ENCODE measurements at places on chromosomes 6 and 20.

- DNase-seq: no peak
These were observed 312.3 kb downstream of the HAO1 start for GRCh38 chr20:7627734-7628663.

GRCh38 chr6:14858808-14859207 lies 387.1 kb upstream of the JARID2 start:
- no peak for DNase-seq

GRCh38 chr6:150702675-150703074 lies 103.0 kb downstream of the PLEKHG1 start:
- no peak for DNase-seq

DNA sequence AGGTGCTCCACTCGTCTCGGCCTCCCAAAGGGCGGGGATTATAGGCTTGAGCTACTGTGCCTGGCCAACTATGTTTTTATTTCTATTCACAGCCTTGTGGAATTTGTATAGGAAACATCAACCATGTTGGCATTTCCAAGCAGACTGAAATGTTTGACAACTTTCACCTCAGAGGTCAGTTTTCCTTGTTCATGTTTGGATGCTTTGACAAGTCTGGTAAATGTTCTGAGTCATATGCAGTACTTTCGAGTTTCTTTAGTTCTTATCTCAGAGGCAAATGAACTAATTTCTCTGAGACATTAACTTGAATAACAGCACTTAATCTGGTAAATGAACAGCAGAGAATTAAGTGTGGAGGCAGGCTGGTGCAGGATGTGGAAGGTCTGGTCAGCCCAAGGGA lies 373.4 kb upstream of the SYNCRIP start:
- no peak for DNase-seq

DNA sequence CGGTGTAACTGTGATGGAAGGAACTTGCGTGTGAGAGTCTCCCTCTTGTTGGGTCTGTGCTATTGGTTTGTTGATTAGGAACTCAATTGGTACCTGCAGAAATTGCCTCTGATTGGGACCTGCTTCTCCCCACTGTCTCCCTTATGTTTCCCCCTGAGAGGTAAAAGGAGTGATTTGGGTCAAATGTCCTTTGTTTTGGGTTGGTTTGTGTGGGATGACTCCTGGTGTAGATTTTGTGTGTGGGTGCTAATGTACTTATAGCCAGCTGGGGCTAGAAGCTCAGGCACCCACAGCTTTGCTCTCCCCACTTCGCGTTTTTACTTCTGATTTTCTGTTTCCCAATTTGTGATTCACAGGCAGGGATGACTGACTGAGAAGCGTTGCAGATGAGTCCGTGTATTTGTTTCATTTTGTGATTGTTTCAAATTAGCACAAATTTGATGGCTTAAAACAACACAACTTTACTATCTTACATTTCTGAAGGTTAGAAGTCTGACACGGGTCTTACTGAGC lies 79.1 kb downstream of the UTRN start:
- no peak for DNase-seq

- DNase-seq: no peak
These were observed 557.5 kb upstream of the NOX3 start for GRCh38 chr6:156013155-156013554.

DNA sequence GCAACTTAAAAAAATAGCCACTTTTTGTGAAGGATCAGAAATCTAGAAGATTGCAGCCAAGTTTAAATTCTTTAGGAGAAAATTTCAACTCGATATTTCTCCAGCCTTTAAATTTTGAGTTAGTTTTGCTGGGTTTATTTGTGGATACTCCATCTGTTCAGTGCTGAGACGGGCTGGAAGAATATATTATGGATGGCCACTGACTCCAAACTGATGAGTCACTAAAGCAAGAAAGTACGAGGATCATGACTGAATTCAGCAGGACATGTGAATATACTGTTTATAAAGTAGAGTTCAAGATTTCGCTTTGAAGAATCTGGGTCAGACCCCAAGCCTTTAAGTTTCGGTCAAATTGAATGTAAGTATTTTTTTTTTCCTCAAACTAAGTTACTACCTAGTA lies 199.5 kb downstream of the ADGRB3 start:
- no peak for DNase-seq

- no peak for DNase-seq
These were observed 2.1 kb downstream of the B4GALT5 start for GRCh38 chr20:49711667-49711987.

GRCh38 chr6:113208726-113209125 lies 648.4 kb upstream of the MARCKS start:
- no peak for DNase-seq

DNA sequence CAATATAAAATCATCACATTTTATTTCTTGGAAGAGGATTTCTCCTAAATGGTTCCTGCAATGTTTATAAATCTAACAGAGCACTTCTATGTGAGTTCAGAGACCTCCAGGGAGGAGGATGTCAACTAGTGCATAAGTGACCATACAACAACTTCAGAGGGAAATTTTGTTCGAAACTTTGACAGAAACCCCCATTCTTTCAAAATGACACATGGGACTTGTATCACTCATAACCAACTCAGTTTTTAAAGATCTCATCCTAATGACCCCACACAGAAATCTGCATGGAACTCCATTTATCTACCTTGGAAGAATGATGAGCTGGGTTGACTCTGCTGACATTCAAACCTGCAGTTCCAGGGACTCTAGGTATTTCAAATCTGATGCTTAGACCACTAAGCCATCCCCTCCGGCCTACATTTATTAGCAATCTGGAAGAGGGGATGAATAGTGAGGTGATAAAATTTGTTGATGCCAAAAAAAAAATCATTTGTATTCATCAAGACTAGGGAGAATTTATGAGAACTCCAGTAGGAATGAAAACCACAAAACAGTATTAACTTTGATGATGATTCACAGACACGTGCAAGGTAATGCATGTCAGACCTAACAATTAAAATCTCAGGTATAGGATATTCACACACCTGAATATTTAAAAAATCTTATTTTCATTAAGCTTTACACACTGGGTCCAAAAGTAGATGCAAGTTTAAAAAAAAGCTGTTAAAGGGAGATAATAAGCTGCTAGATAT lies 153.0 kb downstream of the REV3L start:
- DNase-seq: no peak

- DNase-seq: no peak
These were observed 50.9 kb upstream of the CCDC28A start for GRCh38 chr6:138722425-138723371.

DNA sequence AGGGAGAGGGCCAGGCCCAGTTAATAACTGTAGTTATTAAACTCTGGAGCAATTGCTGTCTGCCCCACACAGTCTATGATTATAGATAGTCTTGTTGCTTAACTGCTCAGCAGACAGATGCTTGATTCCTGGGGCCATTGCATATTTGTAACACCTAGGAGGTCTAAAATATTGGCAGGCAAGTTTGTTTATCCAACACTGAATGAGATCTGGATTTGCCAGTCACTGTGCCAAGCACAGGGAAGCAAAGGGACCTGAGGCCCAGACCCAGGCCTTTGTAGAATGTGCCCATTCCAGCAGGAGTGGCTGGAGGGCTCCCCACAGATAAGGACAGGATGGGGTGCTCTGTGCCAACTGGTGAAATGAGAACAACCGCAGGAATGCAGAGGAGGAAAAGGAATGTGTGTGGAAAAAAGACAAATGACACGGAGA lies 17.6 kb upstream of the ENTPD6 start:
- DNase-seq: no peak

- no peak for DNase-seq
These were observed 17.4 kb upstream of the SIRPB1 start for GRCh38 chr20:1637226-1637625.

DNA sequence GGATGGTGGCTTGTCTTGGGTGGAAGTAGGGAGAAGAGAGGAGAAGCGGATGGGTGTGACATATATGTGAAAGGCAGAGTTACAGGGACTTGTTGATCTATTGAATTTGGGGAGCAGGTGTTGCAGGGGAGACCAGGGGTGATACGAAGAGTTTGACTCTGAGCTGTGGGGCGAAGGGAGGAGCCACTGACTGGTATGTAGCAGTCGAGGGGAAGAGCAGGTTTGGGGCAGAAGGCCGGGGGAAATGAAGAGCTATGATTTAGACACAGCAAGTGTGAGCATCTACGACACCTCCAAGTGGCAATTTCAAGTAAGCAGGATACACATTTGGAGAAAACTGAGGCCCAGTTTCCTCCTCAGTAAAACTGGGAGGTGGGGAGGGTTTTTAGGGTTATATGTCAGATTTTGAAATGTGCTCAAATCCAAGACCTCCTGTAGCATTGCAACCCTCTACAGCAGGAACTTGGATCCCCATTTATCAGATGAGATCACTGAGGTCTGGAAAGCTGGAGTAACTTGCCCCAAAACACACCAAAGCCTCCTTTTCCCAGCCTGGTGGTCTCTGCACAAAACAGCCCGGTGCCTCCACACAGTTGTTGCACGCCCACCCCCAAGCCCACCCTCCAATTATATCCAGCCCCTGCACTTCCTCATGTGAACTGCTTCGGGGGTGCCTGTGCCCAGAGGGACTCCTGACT lies 137.8 kb downstream of the PREX1 start:
- DNase-seq: no peak
